ENCODE measurements at places on chromosomes 7 and 10.

DNA sequence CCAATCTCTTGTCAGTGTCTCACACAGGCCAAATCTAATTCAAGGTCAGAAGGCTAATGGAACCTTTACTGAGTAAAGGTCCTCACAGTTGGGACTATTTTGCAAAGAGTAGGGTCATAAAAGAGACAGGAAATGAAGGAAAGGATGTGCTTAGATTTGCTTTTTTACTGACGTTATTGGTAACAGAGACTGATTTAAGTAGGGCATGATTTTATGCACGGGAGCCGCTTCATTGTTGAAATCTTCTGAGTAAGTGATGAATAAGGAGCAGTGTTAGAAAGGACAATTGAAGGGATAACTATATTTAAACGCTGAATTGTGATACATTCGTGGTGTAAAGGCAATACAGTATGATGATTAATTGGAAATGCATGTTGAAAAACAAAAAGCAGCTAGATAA lies 261.5 kb downstream of the MALRD1 start:
- DNase-seq = no peak

- no peak for DNase-seq
These were observed 88.0 kb upstream of the PRSS58 start for GRCh38 chr7:142345811-142346210.

- DNase-seq = no peak
These were observed 111.6 kb downstream of the HTR5A start for GRCh38 chr7:155181768-155182167.

- DNase-seq = no peak
These were observed 13.4 kb upstream of the EPHA1 start for GRCh38 chr7:143422033-143422432.

DNA sequence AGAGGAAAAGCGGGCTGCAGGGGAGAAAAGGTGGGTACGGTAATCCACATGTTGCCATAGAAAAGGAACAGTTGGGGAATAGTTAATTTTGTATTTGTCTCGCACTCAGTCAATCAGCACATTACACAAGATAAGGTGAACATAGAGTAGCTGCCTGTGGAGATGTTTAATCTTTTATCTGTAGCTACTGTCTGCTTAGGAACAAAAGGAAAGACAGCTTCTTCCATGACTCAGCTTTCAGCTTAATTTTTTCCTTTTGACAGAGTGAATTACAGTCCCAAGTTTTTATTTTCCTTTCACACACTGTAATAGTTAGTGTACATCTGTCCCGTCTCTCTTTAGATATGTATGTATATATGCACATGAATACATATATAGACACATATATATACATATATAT lies 39.3 kb upstream of the PODXL start:
- DNase-seq = no peak

- no peak for DNase-seq
These were observed 124.8 kb downstream of the TSPAN12 start for GRCh38 chr7:120733143-120733542.

DNA sequence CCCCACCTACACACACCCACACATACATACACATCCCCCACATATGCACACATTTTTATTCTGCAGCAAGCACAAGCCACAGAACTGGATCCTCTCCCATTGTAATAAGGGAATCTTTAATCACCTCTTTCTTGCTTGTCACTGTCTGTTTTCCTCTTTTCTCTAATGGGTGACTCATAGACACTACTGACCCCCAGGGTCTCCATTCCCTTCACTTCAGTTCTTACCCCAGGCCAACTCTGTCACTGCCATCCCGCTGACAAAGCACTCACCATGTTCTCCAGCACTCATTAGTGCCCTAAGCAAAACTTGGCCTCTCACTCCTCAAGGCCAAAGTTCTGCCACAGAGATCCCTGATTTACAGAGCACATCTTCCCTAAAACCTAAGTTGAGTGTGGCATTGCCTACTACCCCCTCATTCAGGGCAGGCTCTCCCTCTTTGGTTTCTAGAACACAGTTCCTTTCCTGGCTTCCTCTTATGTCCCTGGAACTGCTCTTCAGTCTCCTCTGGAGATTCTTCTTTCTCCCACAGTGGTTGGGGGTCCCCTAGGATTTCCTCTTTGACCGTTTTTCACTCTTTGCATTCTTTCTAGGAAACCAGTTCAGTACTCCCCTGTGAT lies 39.6 kb upstream of the INHBA start:
- no peak for DNase-seq

DNA sequence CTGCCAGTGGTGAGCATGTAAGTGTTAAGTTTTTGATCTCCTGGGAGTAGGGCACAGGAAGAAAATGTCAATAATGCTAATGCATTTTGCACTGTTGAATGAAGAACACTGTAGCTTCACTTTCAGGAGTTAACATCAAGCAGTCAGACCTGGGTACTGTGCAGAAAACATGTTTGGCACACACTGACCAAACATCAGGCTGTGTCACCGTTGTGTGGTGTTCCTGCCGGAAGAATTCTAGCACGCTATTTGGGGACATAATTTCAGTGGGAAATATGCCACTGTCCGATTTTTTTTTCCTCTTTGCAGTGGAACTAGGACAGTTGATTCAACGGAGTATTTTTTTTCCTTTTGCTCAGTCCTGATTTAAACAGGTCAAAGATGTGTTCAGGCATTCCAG lies 24.4 kb upstream of the ABCB5 start:
- no peak for DNase-seq

DNA sequence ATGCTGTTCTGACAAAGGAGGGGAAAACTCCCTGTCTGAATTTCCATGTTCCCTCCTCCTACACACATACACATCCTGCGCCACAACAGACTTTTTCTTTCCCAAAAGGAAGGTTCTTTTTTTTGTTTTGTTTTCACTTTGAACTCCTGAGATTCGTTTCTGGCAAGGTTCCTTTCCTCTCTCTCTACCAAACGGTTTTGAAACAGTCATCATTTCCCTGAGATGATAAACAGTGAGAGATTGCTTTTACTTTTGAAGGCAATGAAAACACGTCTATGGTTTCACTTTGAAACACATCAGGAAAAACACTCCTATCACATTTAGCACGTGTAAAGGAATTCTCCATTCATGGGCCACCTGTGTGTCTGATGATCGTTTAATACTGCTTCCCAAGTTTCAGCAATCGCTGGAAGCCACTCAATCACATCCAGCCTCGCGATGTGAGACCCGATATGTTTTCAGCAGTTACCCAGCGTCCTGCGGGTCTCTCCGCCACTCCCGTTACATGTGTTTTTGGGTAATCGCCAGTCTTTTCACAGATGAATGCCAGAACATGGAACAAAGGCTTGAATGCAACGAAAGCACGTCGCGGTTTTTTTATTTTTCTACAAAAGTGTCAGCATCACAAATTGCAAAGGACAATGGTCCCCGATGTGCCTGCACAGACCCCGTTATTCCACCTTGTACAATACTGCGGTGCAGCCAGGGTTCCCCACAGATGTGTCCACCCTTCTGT lies 62.8 kb upstream of the CUX1 start:
- DNase-seq = no peak

GRCh38 chr7:12855036-12855435 lies 167.6 kb downstream of the ARL4A start:
- DNase-seq = no peak

GRCh38 chr10:78847485-78847884 lies 221.3 kb upstream of the ZMIZ1 start:
- no peak for DNase-seq

DNA sequence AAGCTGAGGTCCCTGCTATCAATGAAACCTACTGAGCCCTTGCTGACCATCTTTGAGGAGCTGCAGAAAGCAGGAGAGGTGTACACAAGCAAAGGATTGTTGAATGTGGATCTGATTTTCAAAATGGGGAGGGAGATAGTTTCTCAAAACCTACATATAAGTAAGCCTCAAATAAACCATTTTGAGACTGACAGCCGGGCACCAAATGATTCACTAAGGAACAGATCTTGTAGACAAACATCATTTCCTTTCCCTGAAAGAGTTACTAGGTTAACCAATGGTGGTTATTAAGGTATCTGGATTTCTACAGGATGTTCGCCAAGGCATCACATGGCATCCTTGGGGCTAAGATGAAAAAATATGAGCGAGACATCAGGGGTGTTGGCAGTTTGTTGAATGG lies 24.5 kb upstream of the RHOBTB1 start:
- DNase-seq = no peak

DNA sequence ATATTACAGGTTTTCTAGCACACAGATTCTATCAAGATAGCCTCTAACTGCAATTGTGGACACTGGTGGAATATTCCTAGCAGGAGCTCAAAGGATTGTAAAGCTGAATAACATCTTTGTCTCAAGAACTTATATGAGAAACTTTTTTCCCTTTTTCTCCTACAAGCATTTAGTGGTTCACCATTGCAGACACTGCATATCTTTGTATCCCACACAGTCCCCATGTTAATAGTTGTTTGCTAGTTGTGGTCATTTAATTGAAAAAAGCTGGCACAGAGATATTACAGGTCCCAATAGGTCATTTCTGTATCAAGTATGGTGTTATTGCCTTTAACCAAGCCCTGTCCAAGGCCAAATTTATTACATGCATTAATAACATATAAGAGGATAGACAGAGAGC lies 226.2 kb upstream of the TCF7L2 start:
- DNase-seq = no peak

GRCh38 chr7:155508376-155509358 lies 37.7 kb downstream of the CNPY1 start:
- DNase-seq = no peak

GRCh38 chr10:29130190-29130673 lies 158.6 kb upstream of the LYZL1 start:
- DNase-seq = peak; percentile 31

- DNase-seq = no peak
These were observed 9.9 kb upstream of the DOCK1 start for GRCh38 chr10:126895214-126895781.

GRCh38 chr7:49660976-49661375 lies 112.5 kb upstream of the VWC2 start:
- no peak for DNase-seq

- no peak for DNase-seq
These were observed 220.1 kb downstream of the POU6F2 start for GRCh38 chr7:39197831-39198230.

DNA sequence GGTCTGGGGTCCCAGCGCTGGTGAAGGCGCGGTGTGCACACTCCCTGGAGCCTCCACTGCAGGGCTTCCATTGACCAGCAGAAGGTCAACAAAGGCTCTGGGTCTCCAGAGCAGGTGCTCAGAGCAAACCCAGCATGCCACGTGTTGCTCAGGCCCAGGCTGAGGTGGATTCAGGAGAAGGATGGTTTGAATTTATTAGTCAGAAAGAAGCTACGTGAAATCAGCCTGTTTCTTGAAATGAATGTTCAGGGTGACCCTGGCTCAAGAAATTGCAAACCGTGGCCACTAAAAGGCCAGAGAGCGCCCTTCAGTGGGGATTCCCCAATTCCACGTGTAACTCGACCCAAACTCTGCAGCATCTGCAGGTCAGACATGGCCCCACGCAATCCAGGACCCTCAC lies 82.7 kb upstream of the PFKP start:
- no peak for DNase-seq

- peak; percentile 14 for DNase-seq
These were observed 8.4 kb downstream of the OSBPL3 start for GRCh38 chr7:24971333-24972165.

GRCh38 chr7:50646069-50646468 lies 80.9 kb upstream of the DDC start:
- DNase-seq = no peak

DNA sequence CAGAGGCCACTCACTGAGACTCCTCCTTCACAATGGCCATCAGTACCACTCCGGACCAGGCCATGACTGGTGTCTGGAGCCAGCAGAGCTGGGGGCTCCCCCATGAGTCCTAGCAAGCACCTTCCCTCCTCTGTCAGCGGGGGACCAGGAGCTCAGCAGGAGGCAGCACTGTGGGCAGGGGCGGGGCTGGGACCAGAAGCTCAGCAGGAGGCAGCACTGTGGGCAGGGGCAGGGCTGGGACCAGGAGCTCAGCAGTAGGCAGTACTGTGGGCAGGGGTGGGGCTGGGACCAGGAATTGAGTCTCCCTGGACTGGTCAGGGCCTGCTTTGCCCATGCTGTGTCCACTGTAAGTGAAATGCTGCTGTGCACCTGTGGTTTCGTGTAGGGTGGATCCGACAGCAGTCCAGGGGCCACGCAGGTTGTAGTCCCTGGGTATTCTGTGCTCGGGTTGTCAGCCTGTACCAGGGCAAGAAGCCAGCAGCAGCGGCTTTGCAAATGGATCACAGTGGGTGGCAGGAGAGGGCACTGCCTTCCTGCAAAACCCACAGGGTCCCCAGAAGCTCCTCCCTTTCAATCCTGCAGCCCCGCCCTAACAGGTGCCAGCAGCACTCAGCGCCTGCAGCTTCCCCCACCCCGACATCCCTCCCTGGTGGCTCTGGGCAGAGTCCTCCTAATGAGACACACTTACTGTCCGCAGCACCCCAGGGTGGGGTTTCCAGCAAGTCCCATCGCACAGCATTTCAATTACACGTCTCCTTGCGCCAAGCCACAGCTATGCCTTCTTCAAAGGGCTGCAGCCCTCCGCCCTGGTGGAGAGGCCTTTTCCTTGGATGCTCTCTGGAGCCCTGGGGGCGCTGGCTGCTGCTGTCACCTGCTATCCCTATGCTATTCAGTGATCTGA lies 220.5 kb downstream of the TCERG1L start:
- DNase-seq = no peak

GRCh38 chr7:78019447-78020135 lies 221.0 kb downstream of the PHTF2 start:
- peak; percentile 72 for DNase-seq

DNA sequence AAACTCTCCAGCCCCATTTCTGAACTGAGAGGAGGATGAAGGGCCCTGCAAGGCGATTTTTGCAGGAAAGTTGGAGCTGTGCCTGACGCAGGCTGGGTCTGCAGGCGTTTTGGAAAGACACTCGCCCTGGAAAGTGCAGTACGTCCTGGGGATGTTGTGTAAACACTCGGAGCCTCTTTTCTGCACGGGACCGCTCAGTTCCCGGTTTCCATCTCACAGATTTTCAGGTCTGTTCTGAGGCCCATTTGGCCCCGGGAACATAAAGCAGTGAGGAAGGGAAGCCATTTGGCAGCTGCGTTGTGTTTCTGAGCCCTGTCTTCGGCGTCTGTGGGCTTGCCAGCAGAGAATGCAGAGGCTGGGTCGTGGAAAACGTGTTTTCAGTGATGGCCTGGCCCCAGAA lies 655.0 kb upstream of the MGMT start:
- no peak for DNase-seq

DNA sequence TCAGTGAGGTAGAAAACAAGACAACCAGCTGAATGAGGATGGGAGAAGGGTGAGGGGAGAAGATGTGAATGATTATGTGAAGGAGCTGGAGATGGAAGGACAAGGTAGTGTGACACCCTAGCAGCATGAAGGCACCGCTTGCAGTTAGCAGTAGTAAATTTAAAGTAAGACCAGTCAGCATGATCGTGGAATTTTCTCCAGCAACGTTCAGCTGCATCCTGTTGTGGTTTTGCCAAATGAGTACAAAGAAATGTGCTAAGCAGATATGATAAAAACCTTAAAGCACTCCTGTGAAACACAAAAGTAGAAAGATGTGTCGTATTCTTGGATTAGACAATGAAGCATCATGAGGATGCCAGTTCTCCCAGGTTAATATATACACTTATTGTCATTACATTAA lies 34.1 kb upstream of the IFRD1 start:
- no peak for DNase-seq

GRCh38 chr10:7274293-7274692 lies 136.5 kb downstream of the SFMBT2 start:
- no peak for DNase-seq
